Stimulated activated CD4-positive, alpha-beta T cell treated with anti-CD3 and anti-CD28 coated beads, Interleukin-15, amount 100 ng/mL, for 24 hours (primary cell): ENCODE measurements at places on chromosomes 1 and 21.

DNA sequence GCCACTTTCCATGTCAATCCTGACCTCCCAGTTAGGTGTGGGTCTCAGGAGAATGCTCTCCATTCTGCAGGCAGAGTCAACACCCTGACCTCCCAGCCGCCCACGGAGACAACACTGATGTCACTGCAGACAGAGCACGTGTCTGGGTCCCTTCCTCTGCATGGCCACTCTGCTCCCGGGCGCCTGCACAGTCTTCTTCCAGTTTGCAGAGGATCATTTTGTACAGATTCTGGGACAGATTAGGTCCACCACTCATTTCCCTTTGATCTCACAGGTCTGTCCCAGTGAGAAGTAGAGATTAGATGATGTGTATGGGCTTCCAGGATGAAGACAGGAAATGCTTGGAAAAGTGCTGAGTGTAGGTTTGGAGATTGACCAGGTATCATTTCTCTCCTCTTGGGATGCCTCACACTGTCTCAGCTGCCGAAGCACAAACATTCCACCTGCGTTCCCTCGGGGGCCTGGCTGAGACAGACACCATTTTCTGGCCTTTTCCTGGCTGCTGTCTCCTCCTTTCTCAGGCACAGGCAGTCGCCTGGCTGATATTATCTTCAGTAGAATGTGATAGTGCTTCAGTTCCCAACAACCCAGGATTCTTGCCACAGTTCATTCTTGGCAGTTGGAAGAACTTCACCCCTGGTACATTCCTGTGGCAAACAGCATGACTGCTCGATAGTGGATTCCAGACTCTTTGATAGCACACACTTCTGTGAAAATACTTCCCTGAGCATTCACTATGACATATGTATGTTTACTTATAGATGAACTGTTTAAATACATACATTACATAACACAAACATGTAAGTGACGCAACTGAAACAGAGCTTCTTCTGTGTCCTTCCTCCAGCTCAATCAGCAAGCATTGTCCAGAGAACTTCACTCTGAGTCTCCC, 7.9 kb downstream of the MYBPHL start:
- DNase-seq: peak; percentile 23

DNA sequence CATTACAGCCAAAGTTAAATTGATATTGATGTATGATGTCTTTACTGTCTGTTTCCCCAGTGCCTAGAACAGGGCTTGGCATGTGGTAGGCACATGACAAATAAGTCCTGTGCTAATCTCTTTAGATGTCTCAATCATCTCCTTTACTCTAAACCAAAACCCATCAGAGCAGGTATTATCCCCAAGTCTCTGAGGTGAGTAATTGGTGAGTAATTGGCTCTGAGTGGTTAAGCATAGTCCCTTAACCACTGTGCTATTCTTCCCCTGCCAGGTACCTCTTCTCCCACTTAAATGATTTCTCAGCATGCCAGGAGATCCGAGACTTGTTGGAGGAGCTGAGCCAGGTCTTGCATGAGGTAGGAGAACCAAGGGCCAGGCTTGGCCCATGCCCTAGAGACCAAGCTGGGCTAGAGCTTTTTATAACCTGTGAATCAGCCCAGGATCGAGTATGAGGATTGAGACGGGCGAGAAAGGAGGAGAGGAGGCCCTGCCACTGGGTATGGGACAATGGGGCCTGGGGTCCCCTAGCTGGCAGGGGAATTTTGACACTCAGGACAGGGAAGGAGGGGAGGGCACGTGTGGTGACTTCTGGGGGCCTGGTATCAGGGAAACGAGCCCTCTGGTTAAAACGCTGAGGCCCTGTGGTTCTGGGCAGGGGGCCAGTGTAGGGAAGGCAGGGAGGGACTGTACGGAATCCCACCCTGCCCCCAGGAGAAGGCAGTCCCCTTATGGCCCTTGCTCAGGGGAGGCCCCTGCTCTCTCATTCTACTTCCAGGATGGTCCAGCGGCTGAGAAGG, 4.5 kb downstream of the CNKSR1 start:
- no peak for DNase-seq

GRCh38 chr1:159817276-159818041, 9.2 kb upstream of the SLAMF8 start:
- DNase-seq: no peak

DNA sequence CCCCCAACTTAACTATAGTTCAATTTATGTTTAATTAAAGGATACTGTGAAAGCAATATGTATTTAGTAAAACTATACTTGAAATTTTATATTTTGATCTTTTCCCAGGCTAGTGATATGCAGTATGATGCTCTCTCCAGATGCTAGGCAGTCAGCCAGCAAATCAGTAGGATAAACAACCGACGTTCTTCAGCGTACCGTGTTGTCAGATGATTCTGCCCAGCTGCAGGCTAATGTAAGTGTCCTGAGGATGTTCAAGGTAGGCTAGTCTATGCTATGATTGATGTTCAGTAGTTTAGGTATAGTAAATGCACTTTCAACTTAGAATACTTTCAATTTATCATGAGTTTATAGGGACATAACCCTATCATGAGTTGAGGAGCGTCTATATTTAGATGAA, 762.6 kb downstream of the MRPL39 start:
- no peak for DNase-seq

DNA sequence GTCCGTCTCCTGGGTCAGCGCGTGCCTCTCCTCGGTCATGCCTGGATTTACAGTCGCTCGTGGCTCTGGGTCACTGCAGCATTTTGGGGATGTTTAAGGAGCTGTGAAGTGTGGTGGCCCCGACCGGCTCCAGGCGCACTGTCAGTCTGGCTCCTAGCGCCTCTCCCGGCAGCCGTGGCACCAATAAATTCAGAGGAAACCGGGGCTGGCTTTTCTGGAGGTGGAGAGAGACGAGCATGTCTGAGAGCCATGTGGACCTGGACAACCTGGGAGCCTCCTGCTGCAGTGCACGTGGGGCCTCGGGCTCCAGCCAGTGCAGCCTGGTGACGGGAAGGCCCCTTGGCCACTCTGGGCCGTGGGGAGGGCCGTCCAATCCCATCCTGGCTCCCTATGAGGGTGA, 17.1 kb downstream of the PLCH2 start:
- DNase-seq: no peak

GRCh38 chr1:212794561-212795014, 2.9 kb downstream of the TATDN3 start:
- DNase-seq: no peak

DNA sequence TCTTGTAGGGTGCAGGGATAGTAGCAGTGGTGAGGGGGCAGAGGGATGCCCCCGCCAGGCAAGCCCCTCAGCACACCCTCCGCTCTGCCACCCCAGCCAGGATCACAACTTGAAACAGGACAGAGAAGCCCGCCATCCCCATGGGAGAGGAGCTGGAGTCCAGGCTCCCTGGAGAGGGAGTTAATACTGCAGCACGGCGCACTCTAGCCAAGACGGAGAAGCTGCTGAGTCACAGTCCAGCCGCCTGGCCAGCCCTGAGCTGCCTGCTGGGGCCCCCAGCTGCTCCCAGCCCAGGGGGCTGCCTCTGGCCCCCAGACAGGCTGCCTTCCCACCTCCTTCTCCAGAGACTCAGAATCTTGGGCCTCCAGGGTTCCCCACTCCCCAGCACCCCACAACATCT, 87.2 kb downstream of the SYT2 start:
- no peak for DNase-seq

GRCh38 chr1:153493343-153493960, 33.0 kb upstream of the S100A7 start:
- DNase-seq: no peak

DNA sequence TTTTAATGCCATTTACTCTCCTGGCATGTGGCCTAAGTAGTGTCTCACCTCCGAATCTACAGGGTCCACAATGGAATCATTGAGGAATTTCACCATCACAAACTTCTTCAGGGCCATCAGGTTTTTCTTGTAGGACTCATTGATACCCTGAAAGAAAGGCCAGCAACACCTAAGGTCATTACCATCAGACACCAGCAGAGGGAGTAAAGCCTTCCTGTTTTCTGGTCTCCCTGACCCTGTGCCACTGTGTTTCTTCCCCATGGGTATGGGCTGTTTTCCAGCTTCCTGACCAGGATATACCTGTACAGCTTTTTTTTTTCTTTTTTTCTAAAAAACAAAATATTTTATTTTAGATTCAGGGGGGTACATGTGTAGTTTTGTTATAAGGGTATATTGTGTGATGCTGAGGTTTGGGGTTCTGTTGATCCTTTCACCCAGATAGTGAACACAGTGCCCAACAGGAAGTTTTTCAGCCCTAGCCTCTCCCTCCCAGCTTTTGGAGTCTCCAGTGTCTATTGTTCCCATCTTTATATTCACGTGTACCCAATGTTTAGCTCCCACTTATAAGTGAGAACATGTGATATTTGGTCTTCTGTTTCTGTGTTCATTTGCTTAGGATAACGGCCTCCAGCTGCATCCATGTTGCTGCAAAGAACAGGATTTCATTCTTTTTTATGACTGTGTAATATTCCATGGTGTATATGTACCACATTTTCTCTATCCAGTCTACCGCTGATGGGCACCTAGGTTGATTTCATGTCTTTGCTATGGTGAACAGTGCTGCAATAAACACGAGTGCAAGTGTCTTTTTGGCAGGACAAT, 18.3 kb downstream of the PPT1 start:
- DNase-seq: peak; percentile 53

DNA sequence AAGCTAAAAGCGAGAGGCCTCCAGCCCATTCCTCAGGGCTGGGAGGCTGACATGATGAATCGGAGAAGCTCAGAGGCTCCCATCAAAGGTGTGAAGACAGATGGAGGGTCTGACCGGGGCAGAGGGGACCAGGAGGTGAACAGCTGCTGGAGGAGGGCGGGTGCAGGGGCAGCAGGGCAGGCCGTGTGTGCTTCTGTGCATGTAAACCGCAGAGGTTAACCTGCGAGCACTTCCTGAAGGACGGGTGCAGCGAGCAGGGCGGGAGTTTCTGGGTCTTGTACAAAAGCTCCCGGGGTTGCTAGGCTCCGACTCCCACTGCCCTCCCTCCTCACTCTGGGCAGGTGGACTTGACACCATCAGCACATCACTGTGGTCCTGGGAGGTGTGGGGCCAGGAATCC, 75.2 kb downstream of the PAX7 start:
- DNase-seq: no peak

DNA sequence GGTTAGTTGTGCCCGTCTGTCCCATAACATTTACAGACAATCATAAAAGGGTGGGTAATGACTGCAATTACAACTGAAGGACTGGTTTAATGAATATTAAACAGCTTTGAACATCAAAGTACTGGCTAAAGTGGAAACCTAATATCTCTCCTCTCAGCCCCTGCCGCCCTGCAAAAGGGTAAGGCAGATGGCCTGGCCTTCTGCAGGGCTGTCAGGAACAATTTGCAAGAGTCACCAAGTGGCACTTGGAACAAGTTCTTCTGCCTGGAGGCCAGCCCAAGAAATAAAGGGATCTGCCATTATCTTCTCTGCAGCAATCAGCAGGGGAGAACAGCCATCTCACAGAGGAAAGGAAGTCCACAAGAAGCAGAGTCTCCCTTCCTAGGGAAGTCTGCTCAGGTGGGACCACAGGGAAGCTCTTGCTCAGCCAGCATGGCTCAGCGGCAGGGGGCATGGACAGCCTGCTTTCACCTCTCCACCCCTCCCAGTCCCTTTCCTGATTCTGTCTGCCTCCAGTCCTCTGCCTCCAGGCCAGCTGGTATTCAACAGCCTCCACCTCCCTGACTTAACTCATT, 96.1 kb downstream of the TRABD2B start:
- no peak for DNase-seq
